NCI-H2107 (cell line): ENCODE measurements at places on chromosomes 7 and 10.

DNA sequence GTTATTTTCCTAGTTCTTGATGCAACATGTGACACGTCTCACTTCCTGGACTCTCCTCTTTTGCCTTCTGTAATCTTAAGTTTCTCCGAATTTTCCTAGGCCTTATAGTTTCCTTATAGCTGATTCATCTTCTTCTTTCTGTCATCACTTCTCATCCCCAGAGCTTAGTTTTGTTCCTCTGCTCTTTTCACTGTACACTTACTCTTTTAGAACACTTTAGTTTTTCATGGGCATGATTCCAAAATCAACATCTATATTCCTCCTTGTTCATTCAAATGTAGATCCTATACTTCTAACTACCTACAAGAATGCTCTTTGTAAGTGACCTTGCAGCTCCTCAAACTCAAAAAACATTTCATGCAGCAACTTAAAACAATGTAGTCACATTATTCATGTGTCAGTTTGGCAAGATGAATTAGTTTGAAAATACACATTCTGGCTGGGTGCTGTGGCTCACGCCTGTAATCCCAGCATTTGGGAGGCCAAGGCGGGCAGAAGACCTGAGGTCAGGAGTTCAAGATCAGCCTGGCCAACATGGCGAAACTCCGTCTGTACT, 13.1 kb upstream of the SLC26A3 start:
- DNase-seq = no peak

- no peak for DNase-seq
Measured at GRCh38 chr10:1527951-1528350, 209.4 kb downstream of the ADARB2 start.

GRCh38 chr7:116277070-116277469, 66.7 kb downstream of the TES start:
- DNase-seq = no peak

DNA sequence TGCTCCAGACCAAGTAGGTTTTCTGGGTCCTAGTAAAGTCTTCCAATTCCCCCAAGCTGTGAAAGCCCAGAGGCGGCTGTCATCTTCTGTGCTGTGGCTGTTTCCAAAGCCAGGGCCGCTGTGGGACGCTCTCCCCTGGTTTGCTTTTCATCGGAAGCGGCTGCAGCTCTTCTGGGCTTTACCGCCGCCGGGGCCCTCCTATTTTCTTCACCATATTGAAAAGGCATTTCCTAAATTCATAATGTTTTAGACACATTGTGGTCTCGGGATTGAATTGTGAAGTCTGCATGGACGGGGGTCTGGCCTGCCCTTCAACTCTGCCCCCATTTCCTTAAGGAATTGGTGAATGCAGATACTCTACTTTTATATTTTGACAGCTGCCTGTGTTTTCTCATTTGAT, 551.4 kb upstream of the MGMT start:
- DNase-seq = no peak

DNA sequence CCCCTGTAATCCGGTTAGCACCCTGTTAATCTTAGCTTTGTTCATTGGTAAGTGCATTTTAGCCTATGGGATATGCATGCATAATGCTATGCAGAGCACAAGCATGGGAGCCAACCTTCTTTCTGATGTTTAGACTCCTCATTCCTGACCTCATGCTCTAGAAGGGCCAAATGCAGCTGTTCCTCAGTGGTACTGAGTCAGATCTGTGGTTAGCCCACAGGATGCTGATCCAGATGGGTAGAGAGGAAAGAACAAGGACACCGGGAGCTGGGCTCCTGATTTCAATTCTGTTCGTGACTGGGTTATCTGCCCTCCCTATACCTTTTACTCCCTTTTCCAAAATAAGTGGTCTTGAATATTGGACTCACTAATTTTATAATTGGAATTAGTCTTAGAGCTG, 31.7 kb upstream of the C10orf90 start:
- no peak for DNase-seq

DNA sequence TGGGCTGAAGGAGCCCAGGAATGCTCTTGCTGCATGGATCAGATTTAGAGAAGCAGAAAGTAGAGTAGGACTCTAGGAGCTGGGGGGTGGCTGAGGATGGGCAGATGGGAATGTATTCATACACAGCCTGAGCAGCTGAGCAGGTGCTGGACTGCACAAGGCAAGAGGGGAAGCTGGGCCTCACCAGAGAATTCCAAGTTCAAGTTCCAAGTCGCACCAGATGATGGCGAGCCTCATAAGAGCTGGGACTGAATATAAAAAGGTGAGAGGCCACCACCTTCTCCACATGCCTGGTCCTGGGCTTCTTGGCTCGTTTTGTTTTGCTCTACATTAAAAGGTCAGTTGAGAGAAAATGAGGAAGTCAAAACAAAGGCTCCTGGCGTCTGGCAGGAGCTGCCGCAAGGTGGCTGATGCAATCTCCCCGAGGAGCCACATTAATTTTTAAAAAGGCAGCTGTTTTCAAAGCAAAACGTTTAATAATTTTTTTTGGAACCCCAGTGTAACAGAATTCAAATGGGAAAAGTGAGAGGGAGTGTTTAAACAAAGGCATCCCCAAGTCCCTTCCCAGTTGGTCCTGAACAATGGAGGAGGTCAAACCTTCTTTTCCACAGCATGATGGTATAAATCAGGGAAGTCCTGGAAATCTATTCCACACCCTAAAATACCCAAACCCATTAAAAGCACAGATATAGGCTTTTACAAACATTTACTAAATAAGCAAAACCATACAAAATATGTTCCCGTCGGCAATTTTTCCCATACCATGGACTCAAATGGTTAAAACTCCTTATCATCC, 9.5 kb downstream of the CYREN start:
- DNase-seq = no peak

DNA sequence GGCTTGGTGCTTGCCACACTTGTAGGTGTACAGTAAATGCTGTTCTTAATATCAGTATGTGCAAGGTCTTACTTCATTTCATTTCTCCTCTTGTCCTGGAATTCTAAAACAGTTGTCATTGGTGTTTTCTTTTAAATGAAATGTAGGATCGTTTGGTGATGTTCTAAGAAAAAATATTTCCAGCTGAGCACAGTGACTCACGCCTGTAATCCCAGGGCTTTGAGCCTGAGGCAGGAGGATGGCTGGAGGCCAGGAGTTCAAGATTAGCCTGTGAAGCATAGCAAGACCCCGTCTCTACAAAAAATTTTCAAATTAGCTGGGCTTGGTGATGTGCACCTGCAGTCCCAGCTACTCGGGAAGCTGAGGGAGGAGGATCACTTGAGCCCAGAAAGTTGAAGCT, 32.6 kb upstream of the ELN start:
- no peak for DNase-seq

GRCh38 chr7:146067880-146068279, 48.7 kb upstream of the CNTNAP2 start:
- no peak for DNase-seq

DNA sequence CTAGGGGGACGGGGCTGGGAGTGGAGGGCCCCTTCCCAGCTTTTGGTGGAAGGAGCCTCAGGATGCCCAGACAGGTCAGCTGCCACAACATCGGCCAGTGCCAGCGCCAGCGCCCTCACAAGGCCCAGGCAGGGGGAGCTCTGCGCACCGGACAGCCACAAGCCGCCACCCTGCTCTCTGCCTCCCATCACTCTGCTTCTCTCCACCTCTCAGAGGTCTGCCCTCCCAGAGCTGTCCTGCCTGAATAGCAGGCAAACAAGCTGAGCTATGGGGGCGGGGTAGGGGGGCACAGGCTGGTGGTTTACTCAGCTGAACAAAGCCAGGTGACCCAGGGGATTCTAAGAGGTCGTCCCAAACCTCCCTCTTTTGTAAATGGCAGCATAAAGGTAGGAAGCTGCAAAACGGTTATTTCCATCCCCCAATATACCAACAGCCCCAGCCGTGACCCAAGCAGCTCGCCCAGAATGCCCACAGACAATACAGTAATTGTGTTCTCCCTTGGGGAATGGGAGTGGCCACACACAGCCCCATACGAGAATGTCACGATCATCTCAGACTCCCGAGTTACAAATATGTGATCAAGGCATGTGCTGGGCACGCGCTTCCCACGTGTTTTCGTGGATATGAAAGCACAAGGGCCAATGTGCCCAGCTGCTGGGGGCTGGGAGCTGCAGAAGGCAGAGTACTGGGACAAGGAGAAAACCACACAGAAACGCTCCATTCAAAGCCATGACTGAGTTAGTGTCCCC, 19.7 kb downstream of the FAM53B start:
- no peak for DNase-seq

GRCh38 chr7:92695308-92696261, 105.4 kb upstream of the FAM133B start:
- no peak for DNase-seq

DNA sequence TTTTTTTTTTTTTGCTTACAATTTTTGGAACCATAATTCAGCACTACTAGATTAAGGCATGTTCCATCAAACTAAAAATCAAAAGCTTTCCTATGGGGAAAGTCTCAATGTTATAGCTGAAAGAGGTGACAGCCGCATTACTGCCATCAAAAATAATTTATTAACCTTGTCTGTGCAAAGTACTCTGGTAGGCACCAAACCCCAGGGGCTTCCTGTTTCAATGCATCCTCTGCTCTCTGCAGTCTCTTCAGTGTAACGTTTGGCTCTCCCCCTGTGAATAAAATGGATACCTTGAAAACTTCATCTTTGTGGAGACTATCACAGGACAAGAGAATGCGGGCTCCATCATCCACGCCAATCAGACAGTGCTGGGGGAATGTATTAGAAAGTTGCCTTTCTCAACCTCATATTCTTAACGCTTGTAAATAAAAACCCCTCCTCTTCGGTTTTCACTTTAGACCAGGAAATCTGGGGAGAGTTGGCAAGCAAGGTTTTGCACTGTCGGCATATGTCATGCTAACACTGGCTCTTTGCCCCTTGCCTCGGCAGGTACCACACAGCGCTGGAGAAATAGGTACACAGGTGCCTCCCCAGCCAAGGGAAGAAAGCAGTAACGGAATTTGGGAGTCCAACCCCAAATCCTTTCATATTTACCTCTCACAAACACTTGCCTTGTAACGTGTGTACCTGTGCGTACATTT, 1.6 kb upstream of the NRG3 start:
- no peak for DNase-seq
